ENCODE measurements at places on chromosomes 2 and 18.

- no peak for DNase-seq
Measured at GRCh38 chr2:207274530-207275189, 108.9 kb upstream of the KLF7 start.

GRCh38 chr2:111918383-111918806 is 20.0 kb downstream of the MERTK start:
- DNase-seq: no peak

- no peak for DNase-seq
Measured at GRCh38 chr18:58668897-58669296, 2.4 kb upstream of the MALT1 start.

- no peak for DNase-seq
Measured at GRCh38 chr18:2222270-2223185, 348.8 kb downstream of the METTL4 start.

DNA sequence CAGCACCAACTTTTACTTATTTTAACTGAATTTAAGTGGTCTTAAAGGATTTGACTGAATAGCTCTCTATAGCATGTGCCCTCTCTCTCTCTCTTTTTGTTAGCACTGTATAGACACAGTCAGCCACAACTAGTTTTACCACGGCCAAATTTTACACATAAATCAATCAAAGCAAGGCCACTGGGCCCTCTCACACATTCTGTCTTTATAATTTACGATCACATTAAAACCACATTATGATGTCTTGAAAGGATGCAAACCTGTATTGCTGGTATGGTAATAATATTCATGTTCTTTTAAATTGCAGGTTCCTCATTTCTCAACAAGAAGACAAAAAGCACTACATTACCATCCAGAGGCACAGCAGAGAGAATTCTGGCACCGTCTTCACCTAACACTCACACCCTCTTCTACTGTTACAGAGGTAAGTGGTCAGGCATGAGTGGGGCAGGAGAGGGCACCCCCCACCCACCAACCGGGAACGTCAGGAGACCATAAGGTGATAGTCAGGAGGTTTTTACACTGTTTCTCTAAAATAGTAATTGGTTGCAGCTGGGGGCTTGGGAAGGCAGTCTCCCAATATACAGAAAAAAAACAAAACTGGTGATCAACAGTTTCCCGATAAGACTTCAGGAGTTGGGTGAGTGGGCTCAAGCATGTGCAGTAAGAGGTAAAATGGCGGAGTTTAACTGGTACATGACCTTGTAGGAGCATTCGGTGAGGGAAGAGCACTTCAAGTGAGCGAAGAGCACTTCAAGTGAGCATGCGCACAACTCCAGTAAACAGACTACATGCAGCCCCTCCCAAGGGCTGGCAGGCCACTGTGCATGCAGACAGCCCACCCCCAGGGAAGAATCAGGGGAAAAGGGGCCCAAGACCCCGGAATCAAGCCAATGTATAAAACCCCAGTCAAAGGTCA is 296.7 kb downstream of the PIEZO2 start:
- no peak for DNase-seq

GRCh38 chr18:27062802-27063201 is 122.3 kb downstream of the CHST9 start:
- DNase-seq: no peak

DNA sequence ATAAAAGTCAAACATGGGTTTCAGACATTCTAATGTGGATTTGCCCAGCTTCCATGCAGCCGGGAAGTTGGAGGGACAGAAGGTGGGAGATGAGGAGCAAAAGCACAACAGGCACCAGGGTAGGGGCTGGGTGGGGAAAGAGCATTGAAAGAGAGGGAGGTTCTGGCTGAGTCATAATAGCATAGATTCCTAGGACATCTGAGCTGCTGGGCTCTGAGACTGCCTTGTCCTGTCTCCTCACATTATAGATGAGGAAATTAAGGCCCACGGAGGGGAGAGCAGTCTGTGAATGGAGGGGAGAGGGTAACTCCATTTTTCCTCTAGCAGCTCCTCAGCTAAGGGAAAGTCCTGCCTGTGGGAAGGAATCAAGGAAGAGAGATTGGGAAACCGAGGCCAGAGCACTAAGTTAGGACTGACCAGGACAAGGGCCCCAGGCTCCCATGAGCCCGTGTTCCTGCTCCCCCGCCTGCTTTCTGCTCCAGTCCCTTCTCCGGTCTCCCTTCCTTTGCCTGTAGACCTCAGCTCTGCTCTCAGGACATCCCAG is 26.2 kb downstream of the SH2D6 start:
- no peak for DNase-seq

DNA sequence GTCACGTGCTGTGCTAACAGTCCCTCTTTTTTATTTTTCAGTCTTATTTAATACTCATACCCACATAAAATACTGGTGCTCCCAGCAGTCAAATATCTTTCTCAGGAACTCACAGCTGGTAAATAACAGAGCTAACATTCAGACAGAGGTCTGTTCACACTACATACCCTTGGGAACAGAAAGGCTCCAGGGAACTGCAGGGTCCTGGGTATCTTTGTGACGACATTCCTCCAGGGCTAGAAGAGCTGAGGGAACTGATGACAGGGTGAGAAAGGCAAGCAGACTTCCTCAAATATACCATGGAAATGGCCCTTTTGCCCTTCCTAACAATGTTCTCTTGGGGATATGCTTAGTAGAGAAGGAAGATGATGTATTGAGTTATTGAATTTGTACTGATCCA is 19.3 kb downstream of the PDE6D start:
- no peak for DNase-seq

DNA sequence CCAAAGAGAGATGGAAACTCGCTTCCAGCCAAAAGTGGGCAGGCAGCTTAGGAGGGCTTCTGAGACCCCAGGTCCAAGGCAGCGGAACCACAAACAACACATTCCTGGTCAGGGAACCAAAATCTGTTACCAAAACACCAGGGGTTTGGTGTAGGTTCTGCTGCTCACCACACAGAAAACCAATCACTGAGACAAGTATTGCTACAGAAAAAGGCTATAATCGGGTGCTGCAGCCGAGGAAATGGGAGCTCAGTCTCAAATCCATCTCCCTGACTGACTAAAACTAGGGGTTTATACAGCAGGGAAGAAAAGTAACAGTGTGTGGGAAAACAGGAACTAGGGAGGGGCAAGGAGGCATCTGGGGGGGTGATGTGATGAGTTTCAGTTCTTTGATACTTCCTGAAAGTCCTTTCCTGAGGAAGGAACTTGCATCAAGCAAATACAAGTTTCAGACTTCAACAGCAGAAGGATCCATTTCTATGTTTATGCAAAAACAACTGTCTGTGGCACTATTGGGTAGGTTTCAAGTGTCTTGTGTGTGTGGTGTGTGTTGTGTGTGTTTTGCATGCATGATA is 108.0 kb downstream of the FAM168B start:
- no peak for DNase-seq

DNA sequence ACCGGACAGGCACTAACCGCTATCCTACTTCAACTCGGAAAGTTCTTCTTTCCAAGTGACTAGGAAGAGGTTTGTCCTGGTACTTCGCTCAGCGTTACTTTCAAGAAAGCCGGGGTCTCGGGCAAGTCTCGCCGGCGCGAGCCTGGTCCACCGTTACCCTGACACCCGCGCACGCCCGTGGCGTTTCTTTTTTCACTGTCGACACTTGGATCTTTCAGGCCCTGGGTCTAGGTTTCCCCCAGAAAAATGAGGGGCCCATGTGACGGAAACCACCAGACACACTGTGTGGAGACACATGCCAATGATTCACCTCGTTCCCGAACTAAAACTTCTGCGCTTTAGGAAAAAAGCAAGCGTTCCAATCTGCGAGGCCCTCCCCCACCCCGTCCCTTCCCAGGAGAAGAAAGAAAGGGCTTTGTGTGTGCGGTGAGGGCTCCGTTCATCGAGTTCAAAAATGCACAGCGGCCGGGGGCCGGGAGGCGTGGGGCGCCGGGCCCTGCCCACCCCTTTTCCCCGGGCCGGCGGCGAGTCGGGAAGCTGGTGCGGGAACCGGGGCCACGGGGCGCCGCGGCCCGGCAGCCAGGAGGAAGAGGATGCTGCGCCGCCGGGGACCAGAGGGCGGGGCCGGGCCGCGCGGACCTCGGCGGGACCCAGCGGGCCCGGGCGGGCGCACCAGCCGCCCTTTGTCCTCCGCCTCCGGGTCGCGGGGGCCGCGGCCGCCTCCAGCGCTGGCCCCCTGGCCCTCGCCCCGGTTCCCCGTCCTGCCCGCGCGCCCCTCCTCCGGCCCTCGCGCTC is 2.6 kb downstream of the ZNF521 start:
- DNase-seq: no peak

GRCh38 chr2:8579485-8580085 is 102.3 kb upstream of the ID2 start:
- no peak for DNase-seq

DNA sequence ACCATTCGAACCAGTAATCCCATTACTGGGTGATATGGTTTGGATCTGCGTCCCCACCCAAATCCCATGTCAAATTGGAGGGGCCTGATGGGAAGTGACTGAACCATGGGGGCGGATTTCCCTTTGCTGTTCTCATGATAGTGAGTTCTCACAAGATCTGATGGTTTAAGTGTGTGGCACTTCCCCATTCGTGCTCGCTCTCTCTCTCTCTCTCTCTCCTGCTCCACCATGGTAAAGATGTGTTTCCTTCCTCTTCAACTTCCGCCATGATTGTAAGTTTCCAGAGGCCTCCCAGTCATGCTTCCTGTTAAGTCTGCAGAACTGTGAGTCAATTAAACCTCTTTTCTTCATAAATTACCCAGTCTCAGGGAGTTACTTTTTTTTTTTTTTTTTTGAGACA is 62.6 kb downstream of the NBAS start:
- no peak for DNase-seq

DNA sequence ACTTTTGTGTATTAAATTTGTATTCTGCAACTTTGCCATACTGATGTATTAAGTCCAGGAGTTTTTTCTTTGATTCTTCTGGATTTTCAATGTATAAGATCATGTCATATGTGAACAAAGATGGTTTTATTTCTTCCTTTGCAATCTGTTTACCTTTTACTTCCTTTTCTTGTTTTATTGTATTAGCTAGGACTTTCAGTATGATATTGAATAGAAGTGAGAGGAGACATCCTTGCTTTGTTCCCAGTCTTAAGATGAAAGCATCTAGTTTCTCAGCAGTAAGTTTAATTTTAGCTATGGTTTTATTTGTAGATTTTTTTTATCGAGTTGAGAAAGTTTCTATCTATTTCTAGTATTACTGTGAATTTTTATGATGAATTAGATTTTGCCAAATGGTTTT is 25.5 kb downstream of the VRK2 start:
- DNase-seq: no peak

DNA sequence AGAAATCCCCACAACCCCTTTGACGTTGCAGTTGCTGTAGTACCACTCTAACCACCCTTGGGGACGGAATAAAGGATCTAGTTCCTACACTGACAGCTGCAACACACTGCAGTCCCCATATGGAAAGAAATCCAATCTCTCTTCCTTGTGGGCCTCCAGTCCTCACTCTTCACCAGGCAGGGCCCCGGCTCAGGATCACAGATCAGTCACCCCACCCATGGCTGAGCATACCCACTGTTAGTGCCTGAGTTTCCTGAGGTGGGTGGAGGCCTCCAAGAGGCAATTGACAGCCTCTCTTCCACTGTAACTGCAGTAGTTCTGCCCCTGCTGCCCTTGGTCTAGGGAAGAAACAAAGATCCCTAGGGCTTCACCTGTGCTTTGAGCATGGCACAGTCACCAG is 670.0 kb upstream of the CDH2 start:
- no peak for DNase-seq

DNA sequence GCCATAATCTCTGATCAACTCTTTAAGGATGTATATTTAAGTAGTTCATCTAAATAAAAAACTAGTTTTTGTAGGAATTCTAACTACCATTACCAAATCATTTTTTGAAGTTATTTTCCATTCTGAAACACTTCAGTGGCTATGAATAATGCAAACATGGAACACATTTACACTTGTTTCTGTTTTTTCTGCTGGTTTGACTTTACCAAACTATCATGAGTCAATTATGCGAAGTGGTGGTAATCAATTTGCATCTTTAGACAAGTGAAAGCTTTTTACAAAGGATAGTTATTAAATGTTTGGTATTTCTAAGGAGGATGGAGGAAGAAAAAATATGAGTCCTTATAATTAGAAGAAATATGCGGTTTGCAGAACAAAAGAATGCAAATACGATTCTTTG is 202.0 kb upstream of the MMADHC start:
- no peak for DNase-seq

DNA sequence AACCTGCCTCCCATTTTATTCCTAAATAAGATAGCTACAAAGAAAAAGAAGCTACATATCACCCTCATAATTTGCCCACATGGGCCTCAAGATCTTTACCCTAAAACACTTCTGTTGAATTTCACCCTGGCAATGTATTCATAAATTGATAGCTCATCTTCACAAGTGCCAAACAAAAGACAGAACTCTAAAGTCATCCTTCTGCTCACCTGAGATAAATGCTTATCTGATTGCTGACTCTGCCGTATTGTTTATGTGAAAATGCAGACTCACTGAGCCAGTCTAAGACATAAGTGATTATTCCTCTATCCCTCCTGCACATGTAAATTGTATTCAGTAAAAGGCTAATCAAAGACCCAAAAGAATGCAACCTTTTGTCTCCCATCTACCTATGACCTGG is 2.0 kb downstream of the RDH14 start:
- no peak for DNase-seq

- DNase-seq: no peak
Measured at GRCh38 chr2:12717191-12718014, 667 bp downstream of the TRIB2 start.

GRCh38 chr2:210461401-210461800 is 15.2 kb downstream of the LANCL1 start:
- DNase-seq: no peak

DNA sequence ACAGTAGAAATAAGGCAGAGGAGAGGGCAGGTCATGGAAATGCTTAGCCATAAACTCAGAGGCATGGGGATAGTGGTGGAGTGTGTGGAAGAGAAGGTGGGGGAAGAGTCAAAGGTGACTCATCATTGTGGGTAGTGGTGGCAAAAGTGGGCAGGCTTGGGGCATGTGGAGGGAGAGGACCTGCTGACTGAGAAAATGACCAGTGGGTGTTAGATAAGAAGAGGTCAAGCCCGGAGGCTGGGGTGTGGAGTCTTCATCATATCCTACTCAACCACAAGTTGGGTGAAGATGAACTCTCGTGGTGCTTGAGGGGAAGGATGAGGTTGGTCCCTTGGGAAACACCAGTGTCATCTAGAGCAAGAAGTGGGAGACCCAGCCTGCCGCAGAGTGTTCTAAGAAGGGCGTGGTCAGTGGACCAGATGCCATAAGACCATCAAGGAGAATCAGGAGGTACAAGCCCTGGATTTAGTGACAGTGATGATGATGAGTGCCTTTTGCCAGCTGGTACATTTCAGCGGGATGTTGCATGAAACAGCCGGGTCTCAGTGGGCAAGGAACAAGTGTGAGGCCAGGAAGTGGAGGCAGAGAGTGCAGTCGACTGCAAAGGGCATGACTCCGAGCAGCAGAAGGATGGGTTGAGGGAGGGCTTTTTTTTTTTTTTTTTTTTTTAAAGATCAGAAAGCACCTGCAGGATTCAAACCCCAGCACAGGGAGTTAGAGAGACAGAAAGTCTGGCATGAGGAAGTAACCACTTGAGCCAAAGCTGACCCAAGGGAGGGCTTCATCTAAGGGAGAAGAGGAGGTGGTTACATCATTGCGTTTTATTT is 122.6 kb upstream of the SPRED2 start:
- DNase-seq: no peak

- no peak for DNase-seq
Measured at GRCh38 chr2:111975053-111975552, 76.7 kb downstream of the MERTK start.

- DNase-seq: no peak
Measured at GRCh38 chr18:10841203-10841602, 308.2 kb downstream of the PIEZO2 start.

GRCh38 chr2:150487537-150488429 is at the start of gene RND3:
RND3 (minus strand) TSS chr2:150487667; CDS start chr2:150487417, 250 bp downstream.
- DNase-seq: peak; percentile 96

- DNase-seq: no peak
Measured at GRCh38 chr2:12587228-12587627, 129.5 kb upstream of the TRIB2 start.
